Activated T-cell treated with anti-CD3 and anti-CD28 coated beads for 48 hours (primary cell): ENCODE measurements at places on chromosomes 2 and 18.

DNA sequence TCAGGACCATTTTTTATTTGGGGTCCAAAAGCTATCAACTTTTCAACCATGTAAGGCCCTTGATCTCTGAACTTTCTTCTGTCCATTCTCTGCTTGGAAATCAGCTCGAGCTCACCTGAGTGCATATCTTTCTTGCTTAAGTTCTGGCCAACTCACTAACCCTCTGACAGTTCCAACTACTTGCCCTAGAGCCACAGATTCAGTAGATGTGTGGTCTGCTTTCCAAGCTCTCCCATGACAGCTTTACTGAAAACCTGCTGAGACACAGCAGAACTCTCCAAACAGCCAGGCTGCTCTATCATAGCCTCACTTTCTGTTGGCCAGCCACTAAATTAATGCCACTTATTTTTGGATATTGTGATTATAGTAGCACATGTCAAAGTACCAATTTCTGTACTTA lies 21.2 kb upstream of the IKZF2 start:
- DNase-seq: no peak

DNA sequence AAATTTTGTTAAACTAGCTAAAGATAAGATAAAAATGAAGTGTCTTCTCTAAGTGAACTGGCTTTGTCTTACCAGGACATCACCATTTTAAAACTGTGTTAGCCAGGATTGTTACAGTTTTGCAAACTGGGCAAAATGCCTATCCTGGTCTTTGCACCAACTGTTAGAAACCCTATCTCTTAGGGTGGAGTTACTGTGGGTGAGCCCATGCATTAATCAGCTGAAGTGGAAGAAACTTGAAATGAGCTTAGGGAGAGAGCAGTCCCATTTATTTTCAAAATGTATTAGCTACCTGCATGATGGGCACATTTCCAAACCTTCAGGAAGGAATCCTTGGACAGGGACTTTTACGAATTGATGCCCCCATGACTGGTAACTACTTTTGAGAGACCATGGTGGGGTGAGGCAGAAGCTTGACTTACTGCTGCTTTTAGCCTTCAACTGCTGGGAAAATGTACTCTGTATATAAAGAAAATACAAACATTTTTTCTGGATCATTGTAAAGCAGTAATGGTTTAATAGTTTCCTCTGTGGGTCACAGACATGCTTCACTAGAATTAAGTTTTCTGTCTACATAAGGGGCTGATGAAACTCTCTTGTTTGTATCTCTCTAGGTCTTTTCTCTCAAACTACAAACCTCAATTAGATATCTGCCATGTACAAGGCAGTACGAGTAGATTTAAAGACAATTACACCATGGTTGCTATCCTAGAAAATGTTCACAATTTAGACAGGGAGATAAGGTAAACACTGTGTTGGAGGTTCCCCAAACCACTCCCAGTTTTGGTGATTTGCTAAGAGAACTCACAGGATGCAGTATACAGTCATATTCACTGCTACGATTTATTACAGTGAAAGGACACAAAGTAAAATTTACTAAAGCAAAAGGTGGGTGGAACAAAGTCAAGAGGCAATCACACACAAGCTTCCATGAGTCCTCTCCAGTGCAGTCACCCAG lies 321.4 kb upstream of the MMADHC start:
- DNase-seq: no peak

DNA sequence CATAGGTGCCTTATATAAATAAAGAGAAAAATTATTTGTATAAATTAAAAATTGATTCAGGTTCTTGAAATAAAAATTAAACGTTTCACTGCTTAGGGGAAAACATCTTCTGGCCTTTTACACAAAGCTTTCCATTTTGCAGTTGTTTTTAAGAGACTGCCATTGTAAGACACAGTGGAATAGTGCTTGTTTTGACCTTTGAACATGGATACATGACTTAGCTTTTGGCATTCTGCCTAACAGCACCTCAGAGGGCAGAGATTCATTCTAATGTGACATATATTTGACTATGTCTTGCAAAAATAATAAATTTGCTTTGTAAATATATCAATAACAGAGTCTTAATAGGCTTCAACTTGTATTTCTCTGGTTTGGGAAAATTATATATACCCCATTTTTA lies 142.1 kb downstream of the SLC4A10 start:
- DNase-seq: no peak

- DNase-seq: no peak
Observed at GRCh38 chr18:55090564-55091188, 131.4 kb upstream of the CCDC68 start.

GRCh38 chr2:1605102-1606045 lies 138.9 kb downstream of the PXDN start:
- DNase-seq: no peak

- no peak for DNase-seq
Observed at GRCh38 chr2:59882822-59883221, 670.6 kb downstream of the BCL11A start.

DNA sequence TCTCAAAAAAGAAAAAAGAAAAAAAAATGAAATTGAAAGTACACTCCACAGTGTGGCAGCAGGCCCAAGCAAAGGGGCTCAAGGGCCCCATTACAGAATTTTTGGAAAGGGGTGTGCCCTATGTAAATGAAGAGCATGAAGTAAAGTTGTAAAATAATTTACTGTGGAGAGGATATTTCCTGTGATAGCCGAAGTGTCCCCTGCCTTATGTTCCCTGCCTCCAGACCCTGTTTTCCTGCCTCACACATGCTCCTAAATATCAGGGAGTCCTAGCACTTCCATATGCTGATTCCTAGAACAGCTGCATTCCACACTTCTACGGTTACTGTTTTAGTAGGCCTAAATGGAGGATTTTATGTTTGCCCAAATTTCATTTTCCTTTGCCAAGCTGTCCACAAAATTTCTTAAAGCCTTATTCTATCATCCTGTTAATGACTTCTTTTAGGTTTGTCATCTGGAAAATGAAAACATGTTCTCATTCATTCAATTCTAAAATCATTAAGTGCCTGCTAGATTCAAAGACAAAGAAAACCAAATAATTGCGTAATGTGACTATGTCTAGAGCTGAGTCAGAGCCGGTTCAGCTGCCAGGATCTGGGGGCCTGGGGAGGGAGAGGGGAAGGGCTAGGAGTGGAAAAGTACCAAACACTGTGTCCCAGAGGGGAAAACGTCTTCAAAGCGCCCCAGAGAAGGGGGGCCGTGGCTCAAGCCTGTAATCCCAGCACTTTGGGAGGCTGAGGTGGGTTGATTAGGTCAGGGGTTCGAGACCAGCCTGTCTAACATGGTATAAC lies 25.9 kb upstream of the IMPA2 start:
- no peak for DNase-seq

GRCh38 chr18:31970617-31971016 lies 27.7 kb upstream of the TRAPPC8 start:
- no peak for DNase-seq

DNA sequence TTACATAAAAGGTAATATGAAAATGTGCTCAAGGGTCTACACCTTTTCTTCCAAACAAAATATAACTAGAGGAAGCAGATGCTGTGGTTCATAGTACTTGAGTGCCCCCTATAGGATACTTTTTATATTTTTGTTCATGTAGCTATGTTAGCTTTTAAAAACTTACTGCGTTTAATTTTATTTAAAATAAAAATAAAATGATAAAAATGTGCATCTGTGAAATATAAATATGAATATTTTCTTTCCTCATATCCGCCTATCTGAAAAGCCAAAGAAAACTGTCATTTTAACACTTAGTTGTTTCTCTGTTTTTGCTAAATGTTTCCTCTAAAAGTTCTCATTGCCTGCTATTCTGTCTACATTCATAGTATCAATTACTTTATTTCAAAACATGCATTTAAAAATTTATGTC lies 9.6 kb upstream of the LRP1B start:
- no peak for DNase-seq

- no peak for DNase-seq
Observed at GRCh38 chr2:186027922-186028321, 289.3 kb downstream of the FSIP2 start.

- DNase-seq: no peak
Observed at GRCh38 chr2:131151398-131151797, 46.3 kb downstream of the PLEKHB2 start.
